ENCODE measurements at places on chromosomes 4 and X.

- no peak for DNase-seq
These were observed 8.1 kb upstream of the DTHD1 start for GRCh38 chr4:36273276-36273675.

- no peak for DNase-seq
These were observed 59.7 kb upstream of the BCOR start for GRCh38 chrX:40157228-40158035.

- no peak for DNase-seq
These were observed 13.9 kb downstream of the TMEM165 start for GRCh38 chr4:55409468-55410171.

- DNase-seq = no peak
These were observed 612.7 kb downstream of the KCTD8 start for GRCh38 chr4:43835869-43836268.

DNA sequence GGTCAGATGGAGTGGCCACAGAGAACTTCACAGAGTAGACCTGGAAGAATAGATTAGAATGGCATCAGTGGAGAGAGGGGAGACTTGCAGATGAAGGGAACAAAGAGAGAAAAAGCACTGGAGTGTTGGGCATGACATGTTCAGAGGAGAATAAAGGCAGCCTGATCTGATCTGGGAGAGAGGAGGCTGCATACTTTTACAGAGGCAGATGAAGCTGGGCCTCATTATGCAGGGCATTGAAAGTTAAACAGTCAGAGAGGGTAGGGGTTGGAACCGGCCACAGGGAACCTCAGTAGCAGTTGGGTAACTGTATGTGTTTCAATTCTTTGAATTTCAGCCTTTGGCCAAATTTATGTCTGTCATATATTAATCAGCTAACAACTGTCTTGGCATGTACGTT lies 61.2 kb downstream of the SH3BGRL start:
- no peak for DNase-seq

GRCh38 chr4:2354118-2354517 lies 64.3 kb downstream of the ZFYVE28 start:
- no peak for DNase-seq

DNA sequence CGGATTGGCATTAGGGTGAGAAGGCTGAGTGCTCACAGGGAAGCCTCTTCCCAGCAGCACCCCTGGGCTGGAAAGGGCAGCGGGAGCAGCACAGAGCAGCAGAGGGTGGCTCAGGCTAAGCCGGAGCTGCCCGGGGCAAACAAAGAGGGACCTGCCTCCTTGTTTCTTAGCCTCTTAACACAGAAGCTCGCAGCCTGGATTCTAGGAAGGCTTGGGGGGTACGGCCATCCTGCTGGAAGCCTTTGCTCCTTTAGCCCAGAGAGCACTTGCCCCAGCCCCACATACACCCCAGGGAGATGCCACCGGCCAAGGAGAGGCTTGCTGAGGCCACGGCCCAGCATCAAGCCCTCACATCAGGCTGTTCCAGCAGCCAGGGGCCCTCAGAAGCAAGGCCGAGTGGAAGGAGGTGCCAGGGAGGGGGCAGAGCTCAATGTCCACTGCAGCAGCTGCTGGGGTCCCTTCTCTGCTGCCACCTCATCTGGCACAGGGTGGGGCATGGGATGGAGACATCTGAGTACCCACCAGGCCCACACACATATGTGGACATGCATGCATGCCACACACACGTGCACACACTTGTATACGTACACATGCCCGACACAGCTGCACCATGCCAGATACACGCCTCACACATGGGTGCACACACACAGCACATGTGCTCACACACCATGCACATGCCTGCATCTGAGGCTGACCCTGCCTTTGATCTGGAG lies 20.3 kb upstream of the SPON2 start:
- DNase-seq = peak; percentile 4

GRCh38 chr4:125096662-125097061 lies 218.1 kb upstream of the FAT4 start:
- DNase-seq = no peak

DNA sequence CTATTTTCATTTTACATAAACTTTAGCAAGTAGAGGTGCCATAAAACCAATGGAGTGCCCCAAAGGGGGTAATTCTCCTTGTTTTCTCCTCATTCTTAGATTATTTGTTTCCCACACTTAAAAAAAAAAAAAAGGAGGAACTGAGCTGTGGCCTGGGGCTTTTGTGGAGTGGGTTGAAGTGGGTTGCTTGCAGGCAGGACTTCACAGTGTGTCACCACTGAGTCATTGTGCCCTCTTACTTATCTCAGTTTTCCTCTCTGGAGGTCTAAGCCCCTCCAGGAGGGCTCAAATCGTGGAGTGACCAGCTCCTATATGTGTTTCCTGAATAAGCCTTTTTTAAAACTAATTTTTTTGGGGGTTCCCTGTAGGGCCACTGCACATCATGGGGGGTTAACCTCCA lies 69.0 kb downstream of the SLC16A2 start:
- DNase-seq = no peak

DNA sequence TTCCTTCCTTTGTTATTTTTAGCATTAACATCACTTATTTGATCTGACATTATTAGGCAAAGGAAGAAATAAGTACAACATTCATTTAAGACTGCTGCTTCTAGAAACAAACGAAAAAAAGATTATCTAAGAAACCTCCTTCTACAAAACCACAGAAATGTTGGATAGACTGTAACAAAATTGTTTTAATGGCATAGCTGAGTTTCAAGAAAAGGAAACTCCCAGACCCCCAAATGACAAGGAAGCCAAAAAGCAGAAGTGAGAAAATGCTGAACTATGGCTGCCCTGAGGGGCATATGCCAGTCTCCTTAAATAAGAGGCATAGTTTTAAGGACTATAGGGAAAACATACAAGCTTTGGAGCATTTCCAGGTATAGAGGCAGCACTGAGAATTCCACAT lies 1431.6 kb upstream of the TENM3 start:
- no peak for DNase-seq

- no peak for DNase-seq
These were observed 176.9 kb upstream of the ARSJ start for GRCh38 chr4:114156371-114156770.

GRCh38 chrX:38929966-38930421 lies 128.7 kb downstream of the MID1IP1 start:
- DNase-seq = no peak

DNA sequence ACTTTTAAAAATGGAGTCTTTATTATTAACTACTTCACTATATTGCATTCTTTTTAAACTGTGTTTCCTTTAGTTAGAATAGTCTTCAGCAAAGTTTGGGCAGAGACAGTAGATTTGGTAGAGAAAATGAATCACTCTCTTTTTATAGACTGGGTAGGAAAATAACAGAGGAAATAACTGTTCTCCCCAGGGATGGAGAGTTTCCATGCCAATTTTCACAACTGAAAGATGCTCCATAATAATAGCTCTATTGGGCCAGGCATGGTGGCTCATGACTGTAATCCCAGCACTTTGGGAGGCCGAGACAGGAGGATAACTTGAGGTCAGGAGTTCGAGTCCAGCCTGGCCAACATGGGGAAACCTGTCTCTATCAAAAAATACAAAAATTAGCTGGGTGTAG lies 13.1 kb downstream of the HSD17B13 start:
- no peak for DNase-seq

GRCh38 chrX:129091097-129091496 lies 432.2 kb downstream of the SMARCA1 start:
- no peak for DNase-seq

- no peak for DNase-seq
These were observed 16.4 kb downstream of the FHL1 start for GRCh38 chrX:136163689-136164088.

GRCh38 chr4:155241664-155242063 lies 33.2 kb downstream of the NPY2R start:
- DNase-seq = no peak

- DNase-seq = no peak
These were observed 8.6 kb upstream of the MBNL3 start for GRCh38 chrX:132497432-132497831.

GRCh38 chr4:128603081-128603480 lies 206.4 kb upstream of the JADE1 start:
- no peak for DNase-seq

- DNase-seq = no peak
These were observed 7.9 kb upstream of the CFP start for GRCh38 chrX:47637546-47638195.

DNA sequence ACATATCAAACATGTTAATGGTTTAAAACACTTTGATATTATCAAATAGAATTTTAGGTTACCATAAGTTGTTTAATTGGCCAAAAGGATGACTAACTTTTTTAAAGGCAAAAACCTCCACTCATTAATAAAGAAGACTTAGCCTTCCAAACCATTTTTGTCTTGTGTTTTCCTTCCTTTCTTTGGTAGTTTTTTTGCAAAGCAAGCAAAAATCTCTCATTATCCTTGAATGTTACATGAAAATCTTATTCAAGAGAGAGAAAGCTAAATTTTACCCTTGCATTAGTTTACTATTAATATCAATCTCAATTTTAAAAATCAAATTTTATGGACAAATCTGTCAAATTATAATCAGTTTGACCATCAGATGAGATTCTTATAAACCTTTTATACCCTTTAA lies 419.5 kb downstream of the SPIN4 start:
- no peak for DNase-seq

- DNase-seq = no peak
These were observed 43.5 kb downstream of the NDST3 start for GRCh38 chr4:118077767-118078105.

DNA sequence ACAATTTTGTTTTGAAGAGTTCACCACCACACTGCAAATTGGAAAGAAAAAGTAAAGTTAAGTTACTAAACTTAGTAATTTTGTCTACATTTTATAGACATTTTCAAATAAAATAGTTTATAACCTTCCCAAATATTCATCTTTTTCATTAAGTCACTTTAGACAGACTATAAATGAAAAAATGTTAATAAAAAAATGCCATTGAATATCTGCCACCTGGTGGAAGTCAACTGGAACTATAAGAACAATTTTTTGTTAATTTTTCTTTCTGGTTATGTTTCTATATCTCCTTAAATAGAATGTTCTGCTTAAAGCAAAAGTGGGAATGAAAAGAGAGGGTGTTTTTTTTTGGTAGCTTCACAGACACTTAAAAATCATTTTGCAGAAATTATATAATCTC lies 534.4 kb upstream of the PCDH10 start:
- DNase-seq = no peak

- no peak for DNase-seq
These were observed 8.0 kb downstream of the BGN start for GRCh38 chrX:153502796-153503195.

GRCh38 chrX:12307961-12308360 lies 169.7 kb downstream of the FRMPD4 start:
- DNase-seq = no peak

GRCh38 chr4:17168571-17168970 lies 270.1 kb upstream of the LDB2 start:
- peak; percentile 28 for DNase-seq

DNA sequence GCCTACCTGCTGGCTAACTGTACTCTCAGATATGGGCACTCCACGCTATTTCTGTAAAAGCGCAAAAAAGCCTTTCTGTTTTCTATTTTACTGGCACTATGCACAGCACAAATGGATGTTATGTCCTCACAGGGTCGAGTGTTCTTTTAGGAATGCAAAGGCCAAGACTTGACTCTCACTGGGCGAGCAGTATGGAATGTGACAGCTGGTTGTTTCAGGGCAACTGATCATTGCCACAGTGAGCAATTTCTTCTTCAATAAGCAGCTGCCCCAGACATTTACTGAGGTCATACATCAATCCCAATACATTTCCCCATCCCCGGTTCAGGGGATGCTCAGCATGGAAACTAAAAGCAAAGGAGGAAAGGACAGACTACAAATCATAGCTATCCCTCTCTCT lies 58.2 kb downstream of the PDE5A start:
- DNase-seq = no peak

GRCh38 chr4:124201636-124202035 lies 510.9 kb downstream of the ANKRD50 start:
- no peak for DNase-seq

GRCh38 chr4:85370400-85371032 lies 104.4 kb upstream of the ARHGAP24 start:
- peak; percentile 58 for DNase-seq

- peak; percentile 10 for DNase-seq
These were observed 30.1 kb downstream of the RASSF6 start for GRCh38 chr4:73589887-73590801.

DNA sequence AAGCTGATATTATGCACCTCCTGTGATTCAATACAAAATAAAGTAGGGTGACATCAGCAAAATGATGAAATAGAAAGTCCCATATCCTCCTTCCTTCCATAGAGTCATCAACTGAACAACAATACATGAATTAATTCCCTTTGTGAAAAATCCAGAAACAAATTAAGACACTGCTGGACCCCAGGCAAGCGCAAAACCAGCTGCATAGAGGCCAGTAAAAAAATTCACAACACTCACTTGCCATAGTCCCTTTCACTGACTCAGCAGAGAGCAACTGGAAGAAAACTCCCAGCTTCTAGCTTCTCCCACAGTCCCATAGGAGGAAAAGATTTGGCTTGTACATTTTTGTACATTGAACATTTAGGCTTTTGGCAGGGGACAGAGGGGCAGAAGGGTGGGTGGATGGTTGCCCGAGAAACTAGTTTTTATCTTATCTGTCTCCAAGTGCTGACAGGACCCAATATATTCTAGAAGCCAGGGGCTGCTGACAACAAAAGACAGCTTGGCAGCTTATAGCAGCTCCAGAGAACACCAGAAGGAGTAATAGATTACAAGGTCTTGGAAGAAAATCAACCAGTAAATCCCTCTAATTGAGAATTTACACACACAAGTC lies 124.6 kb downstream of the NDST3 start:
- DNase-seq = no peak

- DNase-seq = no peak
These were observed 33.6 kb upstream of the KDR start for GRCh38 chr4:55158957-55159356.

- no peak for DNase-seq
These were observed 138.6 kb upstream of the SFRP2 start for GRCh38 chr4:153927451-153927850.

DNA sequence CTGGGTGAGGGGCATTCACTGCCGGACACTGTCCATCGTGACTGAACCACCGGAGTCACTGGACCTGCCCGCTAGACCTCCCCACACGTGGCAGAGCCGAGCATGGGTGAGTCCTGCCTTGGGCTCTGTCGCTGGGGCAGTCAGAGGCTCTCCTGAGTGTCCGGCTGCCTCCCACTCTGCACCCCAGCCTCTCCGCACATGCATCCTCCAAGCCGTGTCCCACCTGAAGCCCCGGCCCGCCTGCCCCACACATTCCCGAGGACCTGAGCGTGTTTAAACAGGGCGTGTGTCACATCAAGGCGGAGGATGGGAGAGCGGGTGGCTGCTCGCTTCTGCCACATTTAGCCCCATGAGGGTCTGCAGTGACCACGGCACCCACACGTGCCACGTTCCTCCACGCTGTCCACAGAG lies 4.7 kb downstream of the CPLX1 start:
- DNase-seq = no peak

Measured in hepatocyte (in vitro differentiated cells).